ENCODE measurements at places on chromosomes 4 and X. TPM values are rescaled to one million over a fixed set of nuclear protein-coding genes. Genes with fewer than 3 reads are reported as not detected.

NPY2R gene
- not detected for total RNA-seq

PWWP3B gene
- total RNA-seq = 9.6 TPM

DNA sequence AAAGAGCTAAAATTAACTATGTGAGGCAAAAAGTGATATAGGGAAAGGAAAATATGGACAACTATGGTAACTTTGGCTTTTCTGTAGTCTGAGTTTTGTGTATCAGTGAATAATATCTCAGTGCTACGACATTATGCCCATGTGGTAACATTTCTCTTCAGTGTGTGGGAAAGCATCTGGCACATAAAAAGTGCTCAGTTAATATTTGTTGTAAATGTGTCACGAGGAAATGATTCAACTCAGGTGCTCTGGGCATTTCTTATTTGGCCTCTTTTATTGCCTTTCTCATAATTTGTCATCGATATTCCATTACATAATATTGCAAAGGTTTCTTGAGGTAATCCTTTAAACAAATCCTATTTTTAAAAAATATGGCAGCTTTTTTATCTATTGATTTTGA, 17.6 kb downstream of the OFD1 start:
- H3K36me3 ChIP-seq = no peaks in the 10 kb centered on the region
- no peak overlapping the region for H3K4me3 ChIP-seq
- H3K4me1 ChIP-seq = no peaks in the 10 kb centered on the region
- H3K27ac ChIP-seq = peak overlapping the region; percentile 8

DNA sequence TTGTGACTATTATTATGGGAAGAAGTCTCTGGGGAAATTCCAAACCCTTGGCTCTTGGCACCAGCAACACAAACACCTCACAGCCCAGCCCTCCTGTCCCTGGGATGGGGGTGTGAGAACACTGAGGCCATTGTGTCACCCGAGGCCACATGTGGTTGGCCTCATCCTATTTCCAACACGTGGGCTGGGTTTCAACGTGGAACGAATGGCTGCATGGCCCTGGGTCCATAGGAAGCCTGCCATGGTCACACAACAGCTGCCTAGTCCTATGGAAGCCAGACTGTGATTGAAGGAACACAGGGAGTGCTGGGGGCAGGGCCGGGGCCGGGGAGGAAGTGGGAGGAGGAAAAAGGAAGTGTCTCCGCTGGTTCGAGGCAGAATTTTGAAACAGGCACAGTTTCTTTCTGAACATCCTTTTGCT, 10.0 kb downstream of the CLCN4 start:
- no peaks in the 10 kb centered on the region for H3K27me3 ChIP-seq
- no peaks in the 10 kb centered on the region for H3K4me1 ChIP-seq
- no peak overlapping the region for H3K4me3 ChIP-seq
- H3K27ac ChIP-seq = no peak overlapping the region

GRCh38 chr4:186728631-186729271, 5.1 kb upstream of the FAT1 start:
- no peak overlapping the region for H3K4me3 ChIP-seq
- no peak overlapping the region for H3K27ac ChIP-seq
- peaks cover 24% of the 10 kb centered on the region for H3K4me1 ChIP-seq
- no peak for DNase-seq
- no peaks in the 10 kb centered on the region for H3K36me3 ChIP-seq

DNA sequence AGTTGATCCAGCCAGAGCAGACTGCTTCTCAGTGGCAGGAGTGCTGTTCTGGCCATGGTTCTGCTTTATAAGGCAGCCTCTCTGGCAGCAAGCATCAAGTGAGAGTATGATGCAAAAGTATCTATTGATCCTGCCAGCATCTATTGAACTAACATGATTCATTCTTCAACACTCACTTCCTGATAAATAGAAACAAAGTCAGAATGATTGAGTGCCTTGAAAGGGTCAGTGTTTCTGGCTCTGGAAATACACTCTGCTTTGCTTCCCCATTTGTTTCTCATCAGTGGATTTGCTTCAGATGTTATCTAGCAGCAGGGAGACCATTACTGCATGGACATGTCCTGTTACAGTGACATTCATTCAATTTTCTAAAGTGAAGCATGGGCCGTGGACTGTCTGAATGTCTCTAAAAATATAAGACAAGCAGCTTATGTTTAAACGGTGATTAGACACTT, 66.2 kb upstream of the FRAS1 start:
- no peaks in the 10 kb centered on the region for H3K36me3 ChIP-seq
- no peak overlapping the region for H3K27ac ChIP-seq
- H3K4me3 ChIP-seq = no peak overlapping the region
- no peaks in the 10 kb centered on the region for H3K4me1 ChIP-seq
- no peaks in the 10 kb centered on the region for H3K27me3 ChIP-seq

Data from body of pancreas (tissue), 4 donors.